ENCODE measurements at places on chromosomes 16 and 17.

GRCh38 chr17:66541461-66542128 lies 239.2 kb downstream of the PRKCA start:
- DNase-seq = no peak

DNA sequence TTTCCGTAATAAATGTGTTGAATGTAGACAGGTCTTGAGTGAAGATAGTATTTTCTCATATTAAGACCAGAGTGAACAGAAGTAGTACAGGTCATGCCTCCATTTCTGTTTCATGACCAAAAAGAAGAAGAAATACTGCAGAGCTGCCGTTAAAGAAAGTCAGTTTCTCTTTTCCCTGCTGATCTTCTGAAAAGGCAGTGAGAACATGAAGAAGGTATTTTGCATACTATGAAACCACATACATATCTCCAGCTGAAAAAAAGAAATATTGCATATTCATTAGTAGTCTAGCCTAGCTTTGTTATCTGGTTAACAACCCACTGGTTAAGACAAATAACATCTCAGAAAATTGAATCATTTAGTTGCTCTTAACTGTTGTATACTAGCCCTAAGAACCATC lies 138.4 kb downstream of the PHKB start:
- no peak for DNase-seq

DNA sequence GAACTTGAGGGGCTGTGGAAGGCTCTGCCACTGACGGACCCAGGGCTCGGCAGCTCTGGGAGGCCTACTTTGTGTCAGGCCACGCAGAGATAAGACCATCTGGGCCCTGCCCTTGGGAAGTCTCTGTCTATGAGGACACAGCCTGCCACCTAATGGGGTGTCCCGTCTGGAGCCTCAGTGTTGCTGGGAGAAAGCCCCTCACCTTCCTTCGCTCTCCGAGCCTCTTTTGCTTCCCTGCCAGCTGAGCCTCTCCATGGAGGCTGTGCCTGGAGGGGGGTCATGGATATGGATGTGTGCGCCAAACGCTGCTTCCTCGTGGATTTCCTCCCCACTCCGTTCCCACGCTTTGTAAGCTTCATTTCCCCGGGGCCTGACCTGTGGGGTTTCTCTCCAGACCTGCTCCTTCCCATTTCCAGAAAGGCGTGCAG lies 228.8 kb downstream of the SEC14L1 start:
- DNase-seq = no peak

DNA sequence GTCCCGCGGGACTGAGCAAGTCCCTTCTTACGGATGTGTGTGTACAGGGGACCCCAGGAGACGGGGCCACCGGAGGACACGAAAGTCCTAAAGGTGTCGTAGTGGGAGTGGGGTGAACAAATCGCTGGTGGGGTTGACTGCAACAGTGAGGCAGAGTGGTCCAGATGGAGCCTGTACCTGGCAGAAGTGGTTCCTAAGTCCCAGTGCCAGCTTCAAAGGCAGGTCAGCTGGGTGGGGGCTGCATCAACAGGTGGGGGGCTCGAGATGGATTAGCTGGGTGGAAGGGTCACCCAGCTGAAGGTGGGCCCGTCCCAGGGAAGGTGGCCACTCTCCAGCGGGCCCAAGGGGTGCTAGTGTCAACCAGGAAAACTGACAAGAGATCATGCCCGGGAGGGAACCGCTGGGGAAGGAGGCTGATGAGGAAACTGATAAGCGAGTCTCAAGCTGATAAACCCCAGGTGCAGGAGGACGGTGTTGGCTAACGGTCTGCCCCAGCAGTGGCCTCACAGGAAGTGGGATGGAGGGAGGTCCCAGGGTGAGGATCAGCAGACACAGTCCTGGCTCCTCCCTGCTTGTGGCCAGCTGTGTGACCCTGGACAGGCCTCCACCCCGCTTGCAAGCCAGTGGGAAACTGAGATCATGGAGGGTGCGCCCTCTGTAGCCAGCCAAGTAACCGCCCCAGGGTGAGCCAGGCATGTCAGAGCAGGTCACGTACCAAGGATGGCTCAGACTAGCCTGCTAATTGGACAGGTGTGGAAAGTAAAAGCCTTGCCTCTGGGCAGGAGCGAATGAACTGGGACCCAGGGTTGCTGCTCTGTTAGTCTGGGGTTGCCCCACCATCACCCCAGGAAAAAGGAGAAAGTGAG lies 1.0 kb downstream of the ORAI3 start:
- DNase-seq = peak; percentile 74

DNA sequence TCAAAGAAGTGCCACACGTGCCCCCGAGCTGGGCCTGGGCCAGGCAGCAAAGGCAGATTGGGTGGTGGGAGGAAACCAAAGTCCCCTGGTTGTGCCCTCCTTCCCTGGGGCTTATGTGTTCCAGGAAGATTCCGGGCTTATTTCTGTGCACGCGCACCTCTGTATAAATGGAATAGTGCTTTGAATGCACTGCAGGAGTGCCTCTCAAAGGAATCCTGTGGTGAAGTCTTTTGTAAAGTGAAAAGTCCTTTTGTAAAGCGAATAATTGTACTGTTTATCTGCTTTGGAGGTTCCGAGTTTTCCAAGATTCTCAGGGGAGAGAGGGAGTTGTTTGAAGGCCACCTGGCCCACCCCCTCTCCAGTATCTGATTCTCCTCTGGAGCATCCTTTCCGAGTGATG lies 26.8 kb downstream of the C17orf75 start:
- no peak for DNase-seq

- no peak for DNase-seq
Observed at GRCh38 chr17:44338702-44339101, 6.4 kb upstream of the GRN start.

GRCh38 chr16:26118575-26118974 lies 426.8 kb downstream of the HS3ST4 start:
- no peak for DNase-seq

- DNase-seq = no peak
Observed at GRCh38 chr16:25366078-25366477, 108.4 kb upstream of the ZKSCAN2 start.

DNA sequence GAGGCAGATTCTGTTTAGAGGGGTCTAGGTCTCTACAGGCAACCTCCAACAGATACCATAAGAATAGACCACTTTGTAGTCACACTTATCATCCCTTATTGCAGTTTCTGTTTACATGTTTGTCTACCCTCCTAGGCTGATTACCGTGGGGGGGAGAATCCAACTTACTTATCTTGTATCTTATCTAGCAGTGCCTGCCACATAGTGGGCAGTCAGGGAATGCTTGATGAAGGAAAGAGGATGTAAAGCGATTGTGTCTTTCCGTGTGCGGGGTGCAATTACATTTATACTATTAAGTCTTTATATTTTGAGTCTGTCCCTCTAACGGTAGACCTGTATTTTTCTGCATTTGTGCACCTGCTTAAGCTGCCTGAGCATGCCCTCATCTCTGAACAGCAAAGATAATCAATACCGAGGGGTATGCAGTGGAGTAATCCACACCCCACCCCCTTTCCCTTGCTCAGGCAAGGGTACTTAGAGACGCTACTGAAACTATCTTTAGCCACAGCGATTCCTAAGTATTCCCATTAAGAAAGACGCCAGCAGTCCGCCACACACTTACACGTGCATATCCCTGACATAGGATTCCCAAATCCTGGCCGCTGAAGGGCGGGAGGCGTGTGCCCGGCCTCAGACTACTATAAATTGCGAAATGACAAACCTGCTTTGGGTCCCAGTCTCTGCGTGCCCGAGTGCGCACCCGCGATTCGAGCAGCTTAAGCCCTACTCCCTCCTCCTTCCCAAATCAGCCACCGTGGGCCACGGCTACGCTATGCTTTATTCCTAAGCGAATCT lies 635 bp upstream of the AATF start:
- DNase-seq = peak; percentile 75

GRCh38 chr17:81097943-81098308 lies 63.0 kb downstream of the BAIAP2 start:
- DNase-seq = peak; percentile 95

DNA sequence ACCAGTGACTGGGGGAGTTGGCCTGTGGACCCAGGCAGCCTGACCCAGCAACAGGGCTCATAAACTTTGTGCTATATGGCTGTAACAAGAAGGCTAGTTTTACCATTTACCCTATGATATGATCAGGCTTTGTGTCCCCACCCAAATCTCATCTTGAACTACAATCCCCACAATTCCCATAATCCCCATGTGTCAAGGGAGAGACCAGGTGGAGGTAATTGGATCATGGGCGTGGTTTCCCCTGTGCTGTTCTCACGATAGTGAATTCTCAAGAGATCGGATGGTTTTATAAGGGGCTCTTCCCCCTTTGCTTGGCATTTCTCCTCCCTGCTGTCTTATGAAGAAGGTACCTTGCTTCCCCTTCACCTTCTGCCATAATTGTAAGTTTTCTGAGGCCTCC lies 111.2 kb upstream of the NLRP1 start:
- no peak for DNase-seq

DNA sequence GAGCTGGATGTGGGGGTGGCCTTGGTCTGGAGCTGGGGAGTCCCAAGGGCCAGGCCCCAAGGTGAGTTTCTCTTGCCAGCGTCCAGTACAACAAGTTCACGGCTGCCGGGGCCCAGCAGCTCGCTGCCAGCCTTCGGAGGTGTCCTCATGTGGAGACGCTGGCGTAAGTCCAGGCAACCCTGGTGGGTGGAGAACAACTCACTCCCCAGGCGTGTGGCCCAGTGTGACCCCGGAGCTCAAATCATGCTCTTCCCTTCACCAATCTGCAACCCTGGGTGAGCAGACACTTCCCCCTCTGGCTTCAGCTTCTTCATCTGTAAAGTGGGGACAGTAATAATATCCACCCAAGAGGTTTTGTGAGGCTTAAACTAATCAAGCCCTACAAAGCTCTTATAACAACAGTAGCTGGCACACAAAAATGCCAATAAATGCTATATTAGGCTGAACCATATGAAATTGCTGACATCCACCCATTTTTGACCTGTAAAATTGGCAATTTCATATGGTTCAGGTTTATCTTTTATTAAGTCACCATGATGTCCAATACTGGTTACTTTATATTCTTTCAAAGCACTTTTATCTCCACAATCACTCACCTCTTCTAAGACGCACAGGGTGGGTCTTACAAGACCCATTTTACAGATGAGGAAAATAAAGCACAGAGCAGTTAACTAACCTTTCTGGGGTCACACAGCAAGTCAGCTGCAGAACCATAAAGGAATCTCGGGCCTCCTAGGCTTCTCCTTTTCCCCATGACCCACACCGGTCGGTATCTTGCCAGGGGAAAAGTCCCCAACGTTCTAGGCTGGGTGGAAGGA lies 19.7 kb downstream of the DEXI start:
- DNase-seq = no peak

- DNase-seq = no peak
Observed at GRCh38 chr16:75086688-75087374, 29.7 kb downstream of the LDHD start.

DNA sequence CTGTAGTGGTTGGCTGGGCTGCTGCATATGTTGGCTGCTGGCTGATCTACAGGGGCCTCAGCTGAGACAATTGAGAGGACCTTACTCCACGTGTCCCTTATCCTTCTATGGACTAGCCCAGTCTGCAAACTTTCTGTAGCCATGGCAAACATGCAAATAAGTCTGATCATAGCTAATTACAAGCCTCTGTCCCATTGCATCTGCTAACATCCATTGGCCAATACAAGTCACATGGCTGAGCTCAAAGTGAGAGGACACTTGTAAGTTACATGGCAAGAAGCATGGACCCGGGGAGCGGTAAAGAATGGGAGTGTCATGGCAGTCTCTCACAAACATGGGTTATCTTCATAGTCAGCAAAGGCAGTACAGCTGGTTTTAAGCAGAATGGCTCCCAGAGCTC lies 11.6 kb upstream of the IL4R start:
- no peak for DNase-seq

DNA sequence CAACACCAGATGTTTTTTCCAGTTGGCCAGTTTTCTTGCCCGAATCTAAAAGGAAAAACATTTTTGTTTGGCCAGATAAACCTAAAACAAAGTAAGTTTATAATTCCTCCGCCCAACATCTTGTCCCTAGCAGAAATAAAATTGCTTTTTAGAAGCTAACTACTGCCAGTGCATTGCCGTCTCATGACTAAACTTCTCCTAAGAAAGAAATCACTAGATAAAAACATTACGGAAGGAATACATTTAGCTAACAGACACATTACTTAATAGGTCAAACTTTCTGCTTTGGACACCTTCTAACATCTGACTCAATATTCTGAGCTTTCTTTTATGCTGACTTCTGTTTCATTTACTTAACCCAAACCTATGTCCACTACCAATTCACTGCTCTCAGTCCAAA lies 36.2 kb downstream of the FBXL20 start:
- no peak for DNase-seq

GRCh38 chr16:24996301-24996700 lies 18.9 kb downstream of the ARHGAP17 start:
- no peak for DNase-seq
